ENCODE measurements at places on chromosomes 1 and 21. TPM values are rescaled to one million over a fixed set of nuclear protein-coding genes. Genes with fewer than 3 reads are reported as not detected.

THEMIS2 gene
- polyA plus RNA-seq: 1.7 TPM

PTGFRN gene
- polyA plus RNA-seq: 1.6 TPM

FYB2 gene
- not detected for polyA plus RNA-seq

SAMD13 gene
- 0.53 TPM for polyA plus RNA-seq

NBPF4 gene
- polyA plus RNA-seq: not detected

CFHR1 gene
- polyA plus RNA-seq: not detected
